Stimulated activated CD8-positive, alpha-beta memory T cell treated with anti-CD3 and anti-CD28 coated beads, Interleukin-4, amount 100 ng/mL, for 1 hour (primary cell): ENCODE measurements at places on chromosomes 5 and 9.

DNA sequence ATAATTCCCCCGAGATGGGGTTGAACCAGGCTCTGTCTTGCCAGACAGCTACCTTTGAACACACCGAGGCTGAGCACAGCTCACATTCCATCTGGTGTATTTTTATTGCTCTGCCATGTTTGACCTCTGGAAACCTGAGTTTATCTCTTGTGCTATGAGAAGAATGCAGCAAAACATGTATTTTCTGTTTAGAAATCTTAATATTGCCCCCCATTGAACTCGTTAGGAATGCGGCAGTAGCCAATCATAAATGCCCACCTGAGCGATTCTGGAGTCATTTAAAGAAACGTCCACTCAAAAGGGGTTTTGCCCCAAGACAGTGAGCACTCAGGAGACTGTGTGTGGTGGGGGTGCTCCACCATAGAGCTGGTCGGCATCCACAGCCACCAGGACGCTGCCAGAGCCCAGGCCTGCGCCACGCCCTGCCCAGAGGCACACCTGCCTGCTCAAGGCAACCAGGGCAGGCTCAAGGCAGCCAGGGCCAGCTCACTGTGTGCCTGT is 26.9 kb downstream of the FGD3 start:
- no peak for DNase-seq

- DNase-seq: no peak
These were observed 137.9 kb downstream of the FAM114A2 start for GRCh38 chr5:153900703-153901395.

DNA sequence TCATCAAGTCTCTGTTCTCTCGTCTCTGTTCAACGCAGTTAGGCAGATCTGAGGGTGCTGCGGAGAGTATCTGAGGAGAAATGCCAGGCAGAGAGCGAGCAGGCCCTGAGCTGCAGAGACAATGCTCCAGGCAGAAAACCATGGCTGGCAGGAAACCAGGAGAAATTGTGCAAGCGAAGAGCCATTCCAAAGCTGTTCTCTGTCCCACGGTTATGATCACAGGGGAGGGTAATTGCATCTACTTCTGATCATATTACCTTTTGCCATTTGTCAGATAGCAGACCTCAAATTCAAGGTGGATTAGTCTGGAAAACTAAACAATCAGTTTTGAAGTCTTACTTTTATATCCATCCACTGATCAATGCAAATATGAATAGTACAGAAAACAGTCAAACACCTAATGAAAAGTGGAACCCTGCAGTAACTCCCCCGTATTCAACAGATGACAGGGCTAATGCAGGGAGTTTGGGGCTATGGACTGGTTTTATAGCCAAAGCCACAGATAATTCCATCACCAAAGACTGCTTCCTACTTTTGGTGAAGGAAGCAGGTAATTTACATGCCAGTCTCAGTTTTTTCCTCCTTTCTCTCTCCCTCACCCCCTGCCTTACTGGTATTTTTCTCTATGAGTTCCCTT is 228.0 kb downstream of the DCP2 start:
- DNase-seq: no peak

DNA sequence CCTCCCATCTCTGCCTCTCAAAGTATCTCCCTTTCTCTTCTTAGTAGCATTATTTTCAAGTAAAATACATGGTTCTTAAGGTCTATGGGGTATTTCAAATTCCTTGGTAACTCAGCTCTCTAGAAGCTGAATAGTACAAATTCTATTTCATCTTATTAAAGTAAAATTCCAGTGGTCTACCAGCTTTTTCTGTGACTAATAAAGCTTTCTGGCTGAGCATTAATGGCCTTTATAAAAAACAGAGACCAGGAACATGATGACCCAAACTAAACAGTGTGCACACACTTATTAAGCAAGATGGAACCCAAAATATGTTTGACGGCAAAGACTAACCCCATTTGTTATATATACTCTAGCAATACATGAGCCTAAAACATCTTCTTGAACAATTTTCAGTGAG is 142.6 kb downstream of the OR2K2 start:
- DNase-seq: no peak

DNA sequence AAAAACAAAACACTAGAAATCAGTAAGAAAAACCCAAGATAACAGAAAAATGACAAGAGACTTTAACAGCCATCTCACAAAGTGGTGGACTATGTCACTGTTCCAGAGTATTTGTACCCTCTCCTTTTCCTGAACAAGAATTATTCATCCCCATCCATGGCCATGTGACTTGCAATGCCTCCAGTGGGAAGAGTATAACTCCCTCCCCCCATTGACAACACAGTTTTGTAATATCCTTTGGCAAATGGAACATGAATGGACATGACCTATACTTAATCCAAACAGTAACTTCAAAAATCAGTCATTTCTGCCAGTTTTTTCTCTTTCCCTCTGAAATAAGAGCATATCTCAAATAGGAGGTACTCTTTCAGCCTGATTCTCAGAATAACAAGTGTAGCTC is 33.9 kb downstream of the PTBP3 start:
- no peak for DNase-seq

DNA sequence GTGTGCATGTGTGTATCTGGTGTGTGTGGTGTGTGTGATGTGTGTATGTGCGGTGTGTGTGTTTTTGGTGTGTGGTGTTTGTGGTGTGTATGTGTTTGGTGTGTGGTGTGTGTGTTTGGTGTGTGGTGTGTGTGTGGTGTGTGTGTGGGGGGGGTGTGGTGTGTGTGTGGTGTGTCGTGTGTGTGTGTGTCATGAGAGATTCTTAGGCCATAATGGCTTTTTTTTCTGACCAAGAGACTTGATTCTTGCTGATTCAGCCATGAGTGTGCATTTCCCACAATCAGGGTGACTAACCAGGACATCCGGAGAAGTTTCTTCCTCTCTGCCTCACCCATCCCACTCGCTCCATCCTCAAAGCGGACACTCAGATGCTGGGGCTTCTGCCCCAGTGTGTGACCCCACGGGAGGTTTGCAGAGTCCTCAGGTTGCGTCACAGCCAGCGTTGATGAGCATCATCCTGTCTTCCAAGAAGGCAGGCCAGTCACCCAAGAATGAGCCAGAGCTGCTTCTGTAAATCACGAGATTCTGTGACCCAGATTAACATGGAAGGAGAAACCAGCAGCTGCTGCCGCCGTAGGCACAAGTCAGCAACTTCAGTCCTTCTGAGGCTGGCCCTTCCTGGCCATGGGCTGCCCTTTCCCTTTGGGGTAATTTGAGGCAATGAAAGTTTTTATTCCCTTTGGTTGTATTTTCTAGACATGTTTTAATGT is 12.5 kb upstream of the CTSL start:
- DNase-seq: no peak

- DNase-seq: no peak
These were observed 566 bp upstream of the FOCAD start for GRCh38 chr9:20683351-20684034.

GRCh38 chr5:169408171-169408570 is 107.2 kb upstream of the SLIT3 start:
- DNase-seq: no peak

DNA sequence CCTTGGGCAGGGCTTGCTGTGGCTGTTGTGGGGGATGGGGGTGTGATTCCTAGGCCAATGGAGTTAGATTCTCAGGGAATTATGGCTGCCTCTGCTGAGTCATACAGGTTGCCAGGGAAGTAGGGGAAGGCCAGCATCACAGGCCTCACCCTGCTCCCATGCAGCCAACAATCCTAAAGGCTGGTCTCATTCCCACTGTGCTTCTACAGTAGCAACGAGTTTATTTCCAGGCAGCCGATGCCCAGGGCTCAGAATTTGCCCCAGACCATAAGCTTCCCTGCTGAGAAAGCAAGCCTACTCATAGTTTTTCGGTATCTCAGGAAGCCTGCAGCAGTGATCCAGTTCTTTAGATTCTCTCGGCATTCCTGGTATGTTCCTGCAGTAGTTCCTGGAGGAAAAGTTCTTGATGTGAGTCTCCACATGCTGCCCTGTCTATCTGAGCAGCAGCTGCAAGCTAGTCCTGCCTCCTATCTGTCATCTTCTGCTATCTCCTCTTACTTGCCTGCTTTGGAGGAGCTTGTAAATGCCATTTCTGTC is 59.3 kb upstream of the SELENOP start:
- no peak for DNase-seq

GRCh38 chr9:68887232-68887631 is 126.7 kb downstream of the PRKACG start:
- DNase-seq: no peak

- DNase-seq: no peak
These were observed 258.7 kb downstream of the TRIM32 start for GRCh38 chr9:116945817-116946216.

- no peak for DNase-seq
These were observed 66.4 kb upstream of the PLPP1 start for GRCh38 chr5:55601204-55601618.

GRCh38 chr9:72382405-72382804 is 17.4 kb upstream of the ZFAND5 start:
- no peak for DNase-seq

DNA sequence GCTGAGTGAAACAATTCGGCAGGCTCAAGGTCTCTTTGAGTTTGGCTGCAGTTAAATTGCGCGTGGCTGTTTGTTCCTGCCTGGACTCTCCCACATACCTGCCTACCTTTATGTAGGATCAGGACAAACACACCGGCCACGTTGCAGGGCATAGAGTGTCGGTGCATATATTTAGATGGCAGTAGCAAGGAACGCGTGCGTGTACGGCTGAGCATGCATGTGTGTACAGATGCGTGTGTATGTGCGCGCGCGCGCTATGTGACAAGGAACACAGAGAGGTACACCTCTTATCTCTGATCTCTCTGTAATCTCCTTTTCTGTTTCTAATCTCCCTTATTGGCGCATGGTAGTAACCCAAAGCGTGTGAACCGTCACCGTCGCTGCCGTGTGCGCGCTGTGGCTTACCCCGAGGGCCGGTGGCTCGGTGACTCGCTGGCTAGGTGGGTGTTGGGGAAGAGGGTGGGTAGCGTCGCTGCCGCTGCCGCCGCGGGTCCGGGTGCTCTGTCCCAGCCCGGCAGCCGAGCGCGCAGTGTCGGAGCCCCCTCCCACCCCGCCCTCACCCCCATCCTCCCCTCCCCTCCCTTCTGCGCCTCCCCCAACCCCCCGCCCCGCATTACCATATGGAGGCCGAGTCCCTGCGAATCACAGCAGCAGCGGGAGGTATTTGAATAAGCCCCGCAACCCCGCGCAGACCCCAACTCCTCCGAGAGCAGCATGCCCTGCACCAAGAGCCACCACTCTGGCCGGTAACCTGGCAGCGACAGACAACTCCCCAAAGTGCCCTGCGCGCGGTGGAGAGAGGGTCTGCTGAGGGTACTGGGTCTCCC is 204.8 kb downstream of the MEF2C start:
- no peak for DNase-seq

DNA sequence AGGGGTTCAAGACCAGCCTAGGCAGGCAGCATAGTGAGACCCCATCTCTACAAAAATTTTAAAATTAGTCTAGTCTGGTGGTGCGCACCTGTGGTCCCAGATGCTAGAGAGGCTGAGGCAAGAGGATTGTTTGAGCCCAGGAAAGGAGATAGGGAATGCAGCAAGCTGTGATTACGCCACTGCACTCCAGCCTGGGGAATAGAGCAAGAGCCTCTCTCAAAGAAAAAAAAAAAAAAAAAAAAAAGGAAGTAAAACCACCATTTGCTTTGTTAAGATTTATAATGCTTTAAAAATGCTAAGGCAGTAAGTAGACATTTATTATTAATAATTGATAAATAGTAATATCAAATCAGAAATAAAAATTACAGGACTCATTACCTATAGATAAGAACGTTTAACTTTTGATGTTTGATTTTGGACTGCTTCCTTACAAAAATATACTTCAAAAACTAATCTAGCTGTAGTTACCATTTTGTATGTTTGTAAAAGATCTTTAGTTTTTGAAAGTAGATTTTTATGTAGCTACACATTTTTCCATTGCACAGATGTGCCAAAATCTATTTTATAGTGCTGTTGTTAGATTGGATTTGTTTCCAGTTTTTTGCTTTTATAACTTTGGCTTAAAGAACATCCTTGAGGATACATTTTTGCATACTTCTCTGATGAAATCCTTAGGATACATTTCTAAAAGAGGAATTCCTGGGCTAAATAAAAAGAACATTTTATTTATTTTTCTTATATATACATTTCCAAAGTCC is 86.4 kb downstream of the INIP start:
- DNase-seq: no peak

DNA sequence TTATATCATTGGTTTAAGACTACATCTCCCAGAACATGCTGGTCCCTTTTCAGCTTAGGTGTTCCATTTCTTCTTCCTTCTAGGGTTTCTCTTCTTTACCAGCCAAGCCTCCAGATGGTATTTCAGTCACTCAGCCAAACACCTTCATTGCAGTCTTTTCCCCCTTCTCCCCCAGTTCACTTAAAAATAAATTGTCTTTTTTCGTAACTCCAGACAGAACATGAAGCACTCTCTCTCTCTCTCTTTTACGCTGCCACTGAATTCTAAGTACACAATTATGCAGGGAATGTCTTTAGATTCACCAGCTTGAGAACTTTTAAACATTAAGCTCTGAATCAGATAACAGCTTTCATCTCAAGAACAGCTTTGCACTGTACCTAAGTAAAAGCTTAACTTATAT is 419.7 kb upstream of the BRINP1 start:
- DNase-seq: no peak

DNA sequence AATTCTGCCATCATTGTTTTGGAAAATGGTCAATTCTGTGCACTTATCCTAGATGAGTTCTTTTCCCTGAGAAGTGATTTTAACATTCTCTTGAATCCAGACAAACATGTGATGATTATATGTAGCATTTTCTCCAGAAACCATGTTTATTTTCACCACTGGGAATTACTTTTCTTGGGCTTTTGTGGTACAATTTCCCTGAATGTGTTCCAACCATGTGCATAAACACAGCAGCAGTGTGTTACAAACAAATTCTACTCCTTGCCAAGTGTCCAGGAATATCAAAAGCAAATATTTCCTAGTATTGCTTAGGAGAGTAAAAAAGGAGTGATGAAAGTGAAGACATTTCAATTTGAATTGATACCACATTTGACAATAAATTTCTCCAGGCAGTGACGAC is 50.4 kb downstream of the NXNL2 start:
- DNase-seq: no peak

GRCh38 chr5:53907827-53908226 is 347.4 kb downstream of the NDUFS4 start:
- no peak for DNase-seq

- DNase-seq: no peak
These were observed 91.4 kb upstream of the SH3GL2 start for GRCh38 chr9:17487467-17487866.

GRCh38 chr5:138568061-138568824 is 7.0 kb downstream of the HSPA9 start:
- no peak for DNase-seq

- DNase-seq: no peak
These were observed 500.0 kb upstream of the C9orf72 start for GRCh38 chr9:28073270-28073669.

DNA sequence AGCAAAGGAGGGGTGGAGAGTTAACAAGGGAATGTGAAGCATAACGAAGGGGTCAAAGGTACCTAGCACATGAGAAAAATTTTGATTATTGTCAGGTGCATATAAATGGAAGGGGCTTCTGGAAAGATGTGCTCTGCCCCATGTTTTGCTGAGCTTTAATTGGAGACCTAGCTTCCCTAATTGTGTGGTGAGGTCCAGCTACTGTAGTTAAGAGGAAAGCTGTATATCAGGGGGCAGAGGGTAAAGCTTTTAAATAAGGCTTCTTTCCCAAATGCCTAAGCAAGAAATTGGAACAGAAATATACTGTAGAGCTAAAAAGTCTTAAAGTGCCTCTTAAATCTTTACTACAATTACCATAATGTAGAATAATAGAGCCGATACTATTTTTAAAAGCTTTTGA is 267.2 kb downstream of the MAT2B start:
- no peak for DNase-seq
